ENCODE measurements at places on chromosomes 4 and X. TPM values are rescaled to one million over a fixed set of nuclear protein-coding genes. Genes with fewer than 3 reads are reported as not detected.

HSFX2 gene
- not detected for total RNA-seq

HERC6 gene
- total RNA-seq, result 12.1 TPM

SLC16A2 gene
- total RNA-seq, result 13.4 TPM

CDX4 gene
- not detected for total RNA-seq

GPR78 gene
- 0.28 TPM for total RNA-seq

GSX2 gene
- total RNA-seq, result not detected

PDE6B gene
- total RNA-seq, result 24.6 TPM

HSPA4L gene
- 6.0 TPM for total RNA-seq

CSAG3 gene
- not detected for total RNA-seq

MFAP3L gene
- 5.3 TPM for total RNA-seq

SAGE1 gene
- not detected for total RNA-seq

BMX gene
- total RNA-seq, result 4.0 TPM

GRCh38 chrX:124289443-124289842 is 43.0 kb upstream of the TEX13D start:
- H3K36me3 ChIP-seq, result no peaks in the 10 kb centered on the region
- DNase-seq, result no peak
- H3K4me1 ChIP-seq, result no peaks in the 10 kb centered on the region
- no peak overlapping the region for H3K27ac ChIP-seq

DNA sequence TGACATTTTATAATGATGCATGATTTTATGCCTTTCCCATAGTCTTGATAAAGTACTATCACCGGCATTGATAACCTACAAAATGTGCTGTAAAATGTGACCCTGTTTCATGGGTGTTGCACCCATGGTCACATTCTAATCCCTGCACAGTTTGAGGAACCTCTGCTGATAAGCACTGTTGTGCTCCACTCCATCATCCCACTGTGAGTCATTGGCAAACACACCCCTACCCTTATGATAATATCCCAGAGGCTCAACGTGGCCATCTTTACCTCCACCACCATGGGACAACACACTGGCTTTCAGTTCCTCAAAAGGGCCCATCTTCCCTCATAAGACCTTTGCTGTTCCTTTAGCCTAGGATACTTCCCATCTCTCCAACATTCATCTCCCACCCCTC is 32.0 kb upstream of the SGMS2 start:
- H3K36me3 ChIP-seq, result no peaks in the 10 kb centered on the region
- no peaks in the 10 kb centered on the region for H3K27me3 ChIP-seq
- H3K27ac ChIP-seq, result no peak overlapping the region
- no peak for DNase-seq
- H3K4me1 ChIP-seq, result peaks cover under 1% of the 10 kb centered on the region

- H3K4me1 ChIP-seq, result no peaks in the 10 kb centered on the region
- peaks cover 11% of the 10 kb centered on the region for H3K27me3 ChIP-seq
- peak; percentile 43 for DNase-seq
- no peaks in the 10 kb centered on the region for H3K36me3 ChIP-seq
These were observed 42.0 kb upstream of the RBMXL3 start for GRCh38 chrX:115147220-115147619.

- DNase-seq, result peak; percentile 59
- H3K4me1 ChIP-seq, result peaks cover 31% of the 10 kb centered on the region
- peaks cover 13% of the 10 kb centered on the region for H3K36me3 ChIP-seq
- no peaks in the 10 kb centered on the region for H3K27me3 ChIP-seq
- peak overlapping the region; percentile 39 for H3K27ac ChIP-seq
These were observed 162.1 kb downstream of the CBR4 start for GRCh38 chr4:168847771-168848502.

- no peak overlapping the region for H3K4me3 ChIP-seq
- peaks cover 2% of the 10 kb centered on the region for H3K27me3 ChIP-seq
- H3K27ac ChIP-seq, result no peak overlapping the region
- H3K36me3 ChIP-seq, result no peaks in the 10 kb centered on the region
- DNase-seq, result no peak
- H3K4me1 ChIP-seq, result no peaks in the 10 kb centered on the region
These were observed 5.9 kb downstream of the RTL3 start for GRCh38 chrX:78653118-78653822.

DNA sequence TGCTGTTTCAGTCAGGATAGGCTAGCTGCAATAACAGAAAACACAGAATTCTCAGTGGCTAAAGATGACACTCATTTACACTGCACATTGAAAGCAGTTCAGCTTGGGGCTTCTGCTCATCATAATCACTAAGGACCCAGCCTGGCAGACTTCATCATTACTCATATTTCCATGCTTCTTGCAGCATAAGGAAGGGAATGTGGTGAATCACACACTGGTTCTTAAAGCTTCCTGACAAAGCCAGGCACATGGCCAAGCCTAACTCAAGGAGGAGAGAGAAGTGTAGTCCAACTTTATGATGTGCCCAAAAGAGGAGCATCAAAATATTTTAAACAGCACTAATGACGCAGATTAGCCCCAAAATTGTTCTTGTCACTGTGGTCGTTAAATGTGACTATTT is 186.5 kb downstream of the BANK1 start:
- peak; percentile 23 for DNase-seq
- H3K27ac ChIP-seq, result no peak overlapping the region
- H3K4me3 ChIP-seq, result no peak overlapping the region
- H3K4me1 ChIP-seq, result no peaks in the 10 kb centered on the region

DNA sequence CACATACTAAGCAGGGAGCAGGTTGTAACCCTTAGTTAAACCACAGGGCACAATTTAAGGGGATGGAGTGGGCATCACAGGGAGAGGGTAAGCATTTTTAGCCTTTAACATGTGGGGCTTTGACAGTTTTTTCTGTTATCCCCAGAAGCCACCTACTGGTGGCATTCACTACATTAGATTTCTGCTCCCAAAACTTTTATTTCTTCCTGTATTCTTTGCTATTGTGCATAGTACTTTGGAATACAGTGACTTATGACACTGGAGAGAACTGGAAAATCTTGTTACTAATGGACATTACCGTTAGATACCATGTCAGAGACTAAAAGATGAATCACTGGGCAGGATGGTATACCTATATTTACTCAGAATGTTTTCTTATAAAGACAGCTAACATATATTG is 7.3 kb downstream of the TRIM75 start:
- DNase-seq, result no peak
- no peak overlapping the region for H3K27ac ChIP-seq
- no peaks in the 10 kb centered on the region for H3K36me3 ChIP-seq
- H3K4me3 ChIP-seq, result no peak overlapping the region
- no peaks in the 10 kb centered on the region for H3K27me3 ChIP-seq

DNA sequence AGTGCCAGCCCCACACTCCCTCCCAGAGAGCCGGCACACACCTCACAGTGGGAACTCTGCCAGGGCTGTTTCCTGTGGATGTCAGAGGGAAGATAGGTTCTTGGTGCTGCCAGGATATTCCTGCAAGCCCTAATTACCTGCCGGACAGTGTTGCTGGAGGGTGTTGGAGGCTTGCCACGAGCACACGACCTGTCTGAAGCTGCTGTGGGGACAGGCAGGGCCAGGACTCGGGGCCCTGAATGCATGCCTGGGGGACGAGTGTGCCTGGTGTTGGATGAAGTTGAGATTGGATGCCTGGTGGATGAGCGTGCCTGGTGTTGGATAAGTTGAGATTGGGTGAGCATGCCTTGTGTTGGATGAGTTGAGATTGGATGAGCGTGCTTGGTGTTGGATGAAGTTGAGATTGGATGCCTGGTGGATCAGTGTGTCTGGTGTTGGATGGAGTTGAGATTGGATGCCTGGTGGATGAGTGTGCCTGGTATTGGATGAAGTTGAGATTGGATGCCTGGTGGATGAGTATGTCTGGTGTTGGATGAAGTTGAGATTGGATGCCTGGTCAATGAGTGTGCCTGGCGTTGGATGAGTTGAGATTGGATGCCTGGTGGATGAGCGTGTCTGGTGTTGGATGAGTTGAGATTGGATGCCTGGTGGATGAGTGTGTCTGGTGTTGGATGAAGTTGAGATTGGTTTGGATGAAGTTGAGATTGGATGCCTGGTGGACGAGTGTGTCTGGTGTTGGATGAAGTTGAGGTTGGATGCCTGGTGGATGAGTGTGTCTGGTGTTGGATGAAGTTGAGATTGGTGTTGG is 23.2 kb upstream of the UVSSA start:
- peaks cover 37% of the 10 kb centered on the region for H3K36me3 ChIP-seq
- no peak for DNase-seq
- H3K4me3 ChIP-seq, result no peak overlapping the region
- H3K4me1 ChIP-seq, result no peaks in the 10 kb centered on the region
- no peak overlapping the region for H3K27ac ChIP-seq

DNA sequence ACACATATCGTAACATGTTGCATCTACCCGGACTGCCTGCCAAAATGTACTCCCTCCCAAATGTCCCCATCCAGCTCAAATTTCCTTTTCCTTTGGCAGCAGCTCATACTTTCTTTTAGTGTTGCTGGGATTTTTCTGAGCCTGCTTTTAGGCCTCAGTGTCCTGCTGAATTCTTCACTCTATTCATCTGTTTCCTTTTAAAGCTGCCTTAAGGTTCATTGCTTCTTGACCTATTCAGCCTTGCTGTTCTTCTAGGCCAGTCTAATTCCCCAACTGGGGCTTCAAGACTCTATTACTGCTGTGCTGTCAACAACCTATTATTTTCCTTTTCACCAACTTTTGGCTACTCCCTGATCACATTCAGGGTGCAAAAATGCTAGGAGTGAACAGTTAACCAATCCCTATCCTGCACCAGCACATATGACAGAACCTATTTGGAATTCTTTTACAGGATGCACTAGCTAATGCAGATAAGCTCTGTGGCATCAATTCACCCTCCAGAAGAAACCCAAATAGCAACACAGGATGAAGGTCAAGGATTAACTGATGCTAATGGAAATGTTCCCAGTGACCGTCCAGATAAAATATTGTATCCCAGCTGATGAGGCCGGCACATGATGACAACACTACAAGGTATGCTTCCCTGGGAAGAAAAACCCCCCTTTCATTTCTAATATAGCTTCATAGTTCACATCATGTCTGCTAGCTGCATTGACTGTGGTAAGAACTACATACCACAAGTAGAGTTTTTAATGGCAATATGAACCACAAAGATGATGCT is 114.7 kb upstream of the TTC29 start:
- no peak overlapping the region for H3K4me3 ChIP-seq
- H3K27me3 ChIP-seq, result no peaks in the 10 kb centered on the region
- peak; percentile 78 for DNase-seq

GRCh38 chr4:173514641-173515217 is 15.3 kb downstream of the HAND2 start:
- H3K27me3 ChIP-seq, result peaks cover 97% of the 10 kb centered on the region
- no peak overlapping the region for H3K27ac ChIP-seq
- no peaks in the 10 kb centered on the region for H3K4me1 ChIP-seq
- H3K4me3 ChIP-seq, result no peak overlapping the region

DNA sequence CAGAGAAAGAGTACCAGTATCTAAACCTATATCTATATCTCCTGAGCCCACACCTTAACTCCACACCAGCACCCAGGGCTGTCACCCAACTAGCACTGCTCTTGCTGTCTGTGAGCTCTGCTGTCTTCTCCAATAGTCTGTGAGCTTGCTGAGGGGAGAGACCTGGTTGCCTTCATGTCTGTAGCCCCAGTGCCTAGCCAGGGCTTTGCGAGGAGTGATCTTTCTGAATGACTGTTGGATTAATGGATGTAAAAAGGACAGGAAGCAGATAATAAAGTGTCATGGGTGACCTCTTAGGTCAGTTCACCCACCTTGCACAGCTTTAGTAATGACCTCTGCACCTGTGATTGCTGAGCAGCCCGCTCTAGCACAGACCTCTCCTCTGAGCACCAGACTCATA is 30.5 kb downstream of the CNGA2 start:
- no peak for DNase-seq
- no peak overlapping the region for H3K27ac ChIP-seq
- H3K4me1 ChIP-seq, result no peaks in the 10 kb centered on the region
- H3K4me3 ChIP-seq, result no peak overlapping the region
- no peaks in the 10 kb centered on the region for H3K27me3 ChIP-seq
- H3K36me3 ChIP-seq, result no peaks in the 10 kb centered on the region

- peaks cover 17% of the 10 kb centered on the region for H3K27me3 ChIP-seq
- no peaks in the 10 kb centered on the region for H3K36me3 ChIP-seq
- no peaks in the 10 kb centered on the region for H3K4me1 ChIP-seq
- DNase-seq, result no peak
- no peak overlapping the region for H3K27ac ChIP-seq
These were observed 203.2 kb upstream of the MBNL3 start for GRCh38 chrX:132692066-132692465.

GRCh38 chrX:13597874-13598273 is 28.5 kb downstream of the EGFL6 start:
- DNase-seq, result peak; percentile 57
- peaks cover 45% of the 10 kb centered on the region for H3K27me3 ChIP-seq
- no peak overlapping the region for H3K27ac ChIP-seq
- H3K4me1 ChIP-seq, result no peaks in the 10 kb centered on the region

- H3K27ac ChIP-seq, result no peak overlapping the region
- H3K27me3 ChIP-seq, result no peaks in the 10 kb centered on the region
- peaks cover 39% of the 10 kb centered on the region for H3K36me3 ChIP-seq
- no peak for DNase-seq
These were observed 18.6 kb downstream of the AIMP1 start for GRCh38 chr4:106334741-106335470.

GRCh38 chr4:176824645-176825366 is 32.1 kb upstream of the VEGFC start:
- DNase-seq, result no peak
- H3K36me3 ChIP-seq, result no peaks in the 10 kb centered on the region
- H3K4me3 ChIP-seq, result no peak overlapping the region

DNA sequence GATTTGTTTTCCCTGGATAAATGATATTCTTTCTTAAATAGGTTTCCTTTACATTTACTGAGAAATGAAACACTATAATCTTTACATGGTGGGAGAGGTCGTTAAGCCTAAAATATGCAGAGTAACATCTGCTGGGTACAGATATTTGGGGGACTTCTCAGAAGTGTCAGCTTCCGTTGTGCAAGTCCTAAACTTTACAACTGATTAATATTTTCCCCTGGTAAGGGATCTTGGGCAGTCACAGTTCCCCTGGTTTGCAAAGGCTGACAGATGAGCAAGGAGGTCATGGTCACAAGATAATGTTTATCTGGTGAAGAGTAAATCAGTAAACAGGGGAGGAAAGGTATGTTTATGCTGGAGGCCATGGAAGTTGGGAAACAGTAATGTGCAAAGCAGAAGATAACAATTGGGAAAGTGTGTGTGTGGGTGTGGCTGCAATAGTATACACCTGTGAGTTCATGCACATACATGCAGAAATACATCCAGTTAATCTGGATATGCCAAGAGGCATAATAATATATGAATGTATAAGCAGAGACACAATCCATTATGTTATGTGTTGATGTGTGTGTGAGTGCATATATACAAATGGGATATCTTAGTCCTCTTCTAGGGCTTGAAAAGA is 508.2 kb upstream of the FAM241A start:
- no peak for DNase-seq
- no peak overlapping the region for H3K27ac ChIP-seq
- no peaks in the 10 kb centered on the region for H3K36me3 ChIP-seq
- H3K4me3 ChIP-seq, result no peak overlapping the region
- peaks cover 3% of the 10 kb centered on the region for H3K27me3 ChIP-seq

GRCh38 chr4:17280261-17281018 is 231.4 kb downstream of the QDPR start:
- no peak for DNase-seq
- peaks cover 7% of the 10 kb centered on the region for H3K4me1 ChIP-seq
- H3K4me3 ChIP-seq, result no peak overlapping the region
- H3K36me3 ChIP-seq, result no peaks in the 10 kb centered on the region

GRCh38 chrX:50000937-50001542 is 78.6 kb downstream of the CLCN5 start:
- no peak for DNase-seq
- H3K36me3 ChIP-seq, result no peaks in the 10 kb centered on the region
- H3K4me1 ChIP-seq, result no peaks in the 10 kb centered on the region
- no peak overlapping the region for H3K4me3 ChIP-seq
- peaks cover 13% of the 10 kb centered on the region for H3K27me3 ChIP-seq

Data from lung (tissue), 17 donors.